ENCODE measurements at places on chromosomes 1 and 21.

- no peak for DNase-seq
Observed at GRCh38 chr1:207648334-207649209, 3.6 kb downstream of the CR1L start.

DNA sequence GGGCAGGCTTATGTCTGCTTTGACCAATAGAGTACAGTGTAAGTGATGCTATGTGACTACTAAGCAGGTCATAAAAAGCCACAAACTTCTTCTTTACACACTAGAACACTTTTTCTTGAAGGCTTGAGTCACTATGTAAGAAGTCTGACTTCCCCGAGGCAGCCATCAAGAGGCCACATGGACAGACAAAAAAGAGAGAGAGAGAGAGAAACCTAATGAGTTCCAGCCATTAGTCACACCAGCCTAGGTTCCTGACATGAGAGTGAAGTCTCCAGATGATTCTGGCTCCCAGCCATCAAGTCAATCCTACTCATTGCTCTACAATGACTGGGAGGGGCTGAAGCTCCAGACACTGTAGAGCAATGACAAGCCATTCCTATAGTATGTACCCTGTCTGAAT lies 101.4 kb downstream of the LHX9 start:
- peak; percentile 82 for DNase-seq

- DNase-seq: no peak
Observed at GRCh38 chr1:32818804-32819541, 1.5 kb downstream of the S100PBP start.

- DNase-seq: no peak
Observed at GRCh38 chr1:4109628-4109940, 209.5 kb upstream of the C1orf174 start.

DNA sequence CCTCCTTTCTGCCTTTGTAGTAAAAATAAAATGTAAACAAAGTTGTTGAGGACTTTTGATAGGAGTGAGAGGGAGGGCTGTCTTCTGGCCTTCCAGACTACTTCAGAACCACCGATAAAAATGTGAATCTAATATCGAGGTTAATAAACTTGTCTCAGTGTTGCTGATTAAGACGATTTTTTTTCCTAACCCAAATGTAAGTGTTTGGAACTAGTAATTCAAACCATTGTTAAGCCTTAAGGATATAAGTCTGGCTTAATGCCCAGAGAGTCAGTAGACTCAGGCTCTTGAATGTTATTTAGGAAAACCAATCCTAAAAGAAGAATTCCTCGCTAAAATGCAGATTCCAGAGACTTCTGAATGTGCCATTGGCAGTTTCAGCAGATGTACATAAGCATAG lies 356.9 kb downstream of the SIPA1L2 start:
- DNase-seq: peak; percentile 10

GRCh38 chr1:147897029-147897752 lies 5.4 kb upstream of the GJA8 start:
- no peak for DNase-seq

GRCh38 chr1:44616991-44617702 lies 57.1 kb downstream of the TMEM53 start:
- peak; percentile 94 for DNase-seq

DNA sequence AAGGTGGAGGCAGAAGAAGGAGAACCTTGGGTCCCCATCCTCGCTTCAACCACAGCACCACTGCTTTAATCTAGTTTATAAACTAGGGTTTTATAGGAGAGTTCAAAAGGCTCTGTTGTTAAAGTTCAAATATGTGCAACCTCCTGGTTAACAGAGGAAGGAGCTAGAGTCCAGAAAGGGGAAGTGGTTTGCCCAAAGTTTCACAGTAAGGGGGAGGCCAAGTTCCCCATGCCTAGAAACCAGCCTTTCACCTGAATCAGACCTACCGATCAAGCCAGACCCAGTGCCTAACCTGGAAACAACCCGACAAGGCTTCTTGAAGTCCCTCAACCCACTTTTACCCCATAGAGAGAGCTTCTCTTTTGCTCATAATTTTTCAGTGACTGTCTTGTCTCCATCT lies 106.5 kb downstream of the PLPP3 start:
- DNase-seq: no peak

GRCh38 chr1:242524571-242525359 lies at the start of gene PLD5:
Gene PLD5, minus strand, starts transcription at chr1:242524697.
- no peak for DNase-seq

DNA sequence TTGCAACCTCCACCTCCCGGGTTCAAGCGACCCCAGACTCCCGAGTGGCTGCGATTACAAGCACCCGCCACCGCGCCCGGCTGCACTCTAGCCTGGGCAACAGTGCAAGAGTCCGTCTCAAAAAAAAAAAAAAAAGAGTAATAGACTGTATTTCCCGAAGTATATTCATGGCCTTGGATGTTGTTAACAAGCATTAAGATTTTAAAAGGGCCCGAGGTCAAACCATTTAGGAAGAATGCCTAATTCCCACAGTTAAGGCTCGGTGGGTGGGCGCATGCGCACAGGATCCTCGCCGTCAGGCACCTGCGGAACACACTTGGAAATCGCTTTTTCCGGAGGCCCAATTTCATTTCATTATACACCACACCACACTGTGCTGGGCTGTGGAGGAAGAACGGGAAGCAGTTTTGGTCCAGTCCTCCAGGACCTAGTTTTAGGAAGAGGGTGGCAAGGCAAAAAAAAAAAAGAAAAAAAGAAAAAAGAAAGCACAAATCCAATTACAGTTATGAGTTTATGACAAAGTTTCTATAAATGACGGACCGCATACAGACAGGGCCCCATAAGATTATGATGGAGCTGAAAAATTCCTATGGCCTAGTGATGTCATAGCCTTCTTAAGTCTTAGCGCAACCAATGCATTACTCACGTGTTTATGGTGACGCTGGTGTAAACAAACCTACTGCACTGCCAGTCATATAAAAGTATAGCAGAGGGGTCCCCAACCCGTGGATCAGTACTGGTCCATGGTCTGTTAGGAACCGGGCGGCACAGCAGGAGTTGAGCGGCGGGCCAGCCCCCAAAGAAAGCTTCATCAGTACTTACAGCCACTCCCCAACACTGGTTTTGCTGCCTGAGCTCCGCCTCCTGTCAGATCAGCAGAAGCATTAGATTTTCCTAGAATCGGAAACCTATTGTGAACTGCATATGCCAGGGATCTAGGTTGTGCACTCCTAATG lies 38.2 kb downstream of the H3-3A start:
- DNase-seq: peak; percentile 55

All from AG08395 (cell line).